ENCODE measurements at places on chromosomes 3 and 15.

- DNase-seq = no peak
Measured at GRCh38 chr3:122586098-122586497, 8.6 kb downstream of the PARP15 start.

GRCh38 chr15:70535071-70535954, 228.0 kb downstream of the UACA start:
- DNase-seq = no peak

GRCh38 chr3:184750349-184751083, 38.7 kb upstream of the MAGEF1 start:
- DNase-seq = no peak

- DNase-seq = no peak
Measured at GRCh38 chr3:188817935-188818269, 353.9 kb upstream of the TPRG1 start.

DNA sequence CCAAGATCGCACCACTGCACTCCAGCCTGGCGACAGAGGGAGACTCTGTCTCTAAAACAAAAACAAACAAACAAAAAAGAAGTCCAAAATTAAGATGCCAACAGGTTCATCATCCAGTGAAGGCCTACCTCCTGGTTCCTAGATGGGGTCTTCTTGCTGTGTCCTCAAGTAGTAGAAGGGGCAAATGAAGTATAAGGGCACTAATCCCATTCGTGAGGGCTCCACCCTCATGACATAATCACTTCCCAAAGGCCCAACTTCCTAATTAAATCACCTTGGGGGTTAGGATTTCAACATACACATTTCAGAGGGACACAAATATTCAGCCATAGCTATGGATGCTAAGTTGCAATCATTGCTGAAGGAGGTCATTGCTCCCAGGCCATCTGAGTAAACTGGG, 45.8 kb downstream of the PCNP start:
- DNase-seq = no peak

DNA sequence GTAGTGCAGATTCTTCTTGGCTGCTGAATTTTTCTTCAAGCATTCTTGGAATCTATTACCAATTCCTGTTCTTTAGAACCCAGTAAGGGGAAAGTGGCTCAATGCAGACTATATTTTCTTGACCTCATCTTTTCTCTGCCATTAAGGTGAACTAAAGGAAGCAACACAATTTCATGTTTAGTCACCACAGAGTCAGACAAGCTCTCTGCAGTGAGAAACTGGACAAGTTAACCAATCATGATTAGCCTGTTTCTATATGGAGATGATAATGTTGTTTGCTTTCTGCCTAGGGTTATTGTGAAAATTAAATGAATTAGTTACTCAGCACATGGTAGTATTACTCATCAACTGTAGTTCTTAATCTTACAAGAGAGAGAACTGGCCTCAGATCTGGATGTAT, 1075.1 kb downstream of the AGBL1 start:
- DNase-seq = no peak

DNA sequence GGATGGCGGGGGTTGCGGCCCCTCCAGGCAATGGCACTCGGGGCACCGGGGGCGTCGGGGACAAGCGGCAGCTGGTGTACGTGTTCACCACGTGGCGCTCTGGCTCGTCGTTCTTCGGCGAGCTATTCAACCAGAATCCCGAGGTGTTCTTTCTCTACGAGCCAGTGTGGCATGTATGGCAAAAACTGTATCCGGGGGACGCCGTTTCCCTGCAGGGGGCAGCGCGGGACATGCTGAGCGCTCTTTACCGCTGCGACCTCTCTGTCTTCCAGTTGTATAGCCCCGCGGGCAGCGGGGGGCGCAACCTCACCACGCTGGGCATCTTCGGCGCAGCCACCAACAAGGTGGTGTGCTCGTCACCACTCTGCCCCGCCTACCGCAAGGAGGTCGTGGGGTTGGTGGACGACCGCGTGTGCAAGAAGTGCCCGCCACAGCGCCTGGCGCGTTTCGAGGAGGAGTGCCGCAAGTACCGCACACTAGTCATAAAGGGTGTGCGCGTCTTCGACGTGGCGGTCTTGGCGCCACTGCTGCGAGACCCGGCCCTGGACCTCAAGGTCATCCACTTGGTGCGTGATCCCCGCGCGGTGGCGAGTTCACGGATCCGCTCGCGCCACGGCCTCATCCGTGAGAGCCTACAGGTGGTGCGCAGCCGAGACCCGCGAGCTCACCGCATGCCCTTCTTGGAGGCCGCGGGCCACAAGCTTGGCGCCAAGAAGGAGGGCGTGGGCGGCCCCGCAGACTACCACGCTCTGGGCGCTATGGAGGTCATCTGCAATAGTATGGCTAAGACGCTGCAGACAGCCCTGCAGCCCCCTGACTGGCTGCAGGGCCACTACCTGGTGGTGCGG, 1.9 kb downstream of the CHST2 start:
- DNase-seq = peak; percentile 9

- DNase-seq = no peak
Measured at GRCh38 chr3:143793971-143794370, 54.3 kb downstream of the SLC9A9 start.

GRCh38 chr15:98556321-98556720, 92.0 kb upstream of the IGF1R start:
- no peak for DNase-seq

DNA sequence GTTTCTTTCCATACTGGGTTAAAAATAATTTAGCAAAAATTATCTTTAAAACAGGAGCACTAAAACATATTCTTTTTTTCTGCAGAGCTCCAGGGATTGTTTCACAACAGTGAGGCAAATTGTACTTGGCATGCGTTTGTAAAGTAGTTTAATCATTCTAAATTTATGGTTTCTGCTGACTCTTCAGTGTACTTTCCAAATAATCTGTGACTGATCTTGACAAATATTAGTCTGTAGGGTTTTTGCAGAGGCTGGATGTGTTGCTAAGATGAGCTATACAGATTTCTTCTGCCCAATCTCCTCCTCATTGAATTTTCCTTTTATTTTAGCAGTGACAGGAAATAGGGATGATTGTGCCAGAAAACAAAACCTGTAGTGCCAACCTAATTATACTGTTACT, 328.0 kb upstream of the MANF start:
- no peak for DNase-seq

GRCh38 chr3:97530691-97531090, 233.9 kb upstream of the ARL6 start:
- no peak for DNase-seq

DNA sequence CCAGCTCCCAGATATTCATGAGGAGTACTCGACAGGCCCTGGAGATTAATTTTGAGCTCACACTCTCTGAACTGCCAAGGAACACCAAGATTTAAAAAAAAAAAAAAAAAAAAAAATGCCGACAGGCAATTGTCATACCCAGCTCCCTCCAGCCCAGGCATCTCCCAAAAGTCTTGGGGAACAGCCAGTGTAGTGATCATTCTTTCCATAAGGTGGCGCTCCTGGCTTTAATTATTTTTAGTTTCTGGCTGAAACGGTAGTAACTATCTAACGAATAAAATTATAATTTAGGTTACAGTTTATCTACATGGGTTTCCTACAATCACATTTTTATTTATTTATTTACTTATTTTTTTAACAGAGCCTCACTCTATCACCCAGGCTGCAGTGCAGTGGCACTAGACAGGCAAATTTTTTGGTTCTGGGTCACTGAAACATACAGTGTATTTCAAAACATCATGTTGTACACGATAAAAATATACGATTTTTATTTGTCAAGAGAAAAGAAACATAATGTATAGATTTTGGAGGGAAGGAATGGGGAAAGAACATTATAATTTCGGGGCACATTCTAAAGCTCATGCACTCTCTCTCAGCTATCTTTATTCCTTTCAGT, 157.3 kb downstream of the ADAMTS9 start:
- peak; percentile 39 for DNase-seq

- peak; percentile 58 for DNase-seq
Measured at GRCh38 chr3:57164657-57165573, at the start of gene IL17RD. IL17RD (minus strand) TSS chr3:57165353; CDS start chr3:57165286, 67 bp downstream.

- DNase-seq = no peak
Measured at GRCh38 chr15:100939791-100940190, 20.6 kb downstream of the LRRK1 start.

DNA sequence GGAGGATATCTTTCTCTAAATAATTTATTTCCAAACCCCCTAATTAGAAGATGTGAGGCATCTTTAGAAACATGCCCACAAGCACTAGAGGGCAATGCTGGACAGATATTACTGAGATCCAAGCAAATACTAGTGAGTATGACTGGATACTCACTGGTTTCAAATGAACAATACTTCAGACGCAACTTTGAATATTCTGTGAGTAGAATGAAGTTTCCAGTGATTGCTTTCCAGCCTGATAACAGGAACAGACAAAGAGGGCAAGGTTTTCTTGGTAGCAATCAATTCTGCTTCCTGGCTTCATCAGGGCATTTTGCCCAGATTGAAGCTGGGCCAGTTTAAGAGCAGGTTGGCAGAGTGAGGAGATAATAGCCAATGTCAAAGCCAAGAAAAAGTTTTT, 442.6 kb upstream of the PDZRN3 start:
- DNase-seq = no peak

DNA sequence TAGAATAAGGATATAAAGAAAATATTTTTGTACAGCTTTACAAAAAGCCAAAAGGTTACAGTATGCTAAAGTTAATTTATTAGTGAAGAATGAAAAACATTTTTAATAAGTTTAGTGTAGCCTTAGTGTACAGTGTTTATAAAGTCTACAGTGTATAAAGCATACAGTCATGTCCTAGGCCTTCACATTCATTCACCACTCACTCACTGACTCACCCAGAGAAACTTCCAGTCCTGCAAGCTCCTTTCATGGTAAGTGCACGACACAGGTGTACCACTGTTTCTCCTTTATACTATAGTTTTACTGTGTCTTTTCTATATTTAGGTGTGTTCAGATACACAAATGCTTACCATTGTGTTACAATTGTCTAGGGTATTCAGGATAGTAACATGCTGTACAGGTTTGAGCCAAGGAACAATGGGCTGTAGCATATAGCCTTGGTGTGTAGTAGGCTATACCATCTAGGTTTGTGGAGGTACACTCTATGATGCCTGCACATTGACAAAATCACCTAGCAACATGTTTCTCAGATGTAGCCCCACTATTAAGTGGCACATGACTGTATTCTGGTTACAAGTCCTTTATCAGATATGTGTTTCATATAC, 197.1 kb upstream of the KBTBD8 start:
- DNase-seq = peak; percentile 59

- DNase-seq = peak; percentile 52
Measured at GRCh38 chr15:62769604-62770003, 272.9 kb upstream of the TPM1 start.

DNA sequence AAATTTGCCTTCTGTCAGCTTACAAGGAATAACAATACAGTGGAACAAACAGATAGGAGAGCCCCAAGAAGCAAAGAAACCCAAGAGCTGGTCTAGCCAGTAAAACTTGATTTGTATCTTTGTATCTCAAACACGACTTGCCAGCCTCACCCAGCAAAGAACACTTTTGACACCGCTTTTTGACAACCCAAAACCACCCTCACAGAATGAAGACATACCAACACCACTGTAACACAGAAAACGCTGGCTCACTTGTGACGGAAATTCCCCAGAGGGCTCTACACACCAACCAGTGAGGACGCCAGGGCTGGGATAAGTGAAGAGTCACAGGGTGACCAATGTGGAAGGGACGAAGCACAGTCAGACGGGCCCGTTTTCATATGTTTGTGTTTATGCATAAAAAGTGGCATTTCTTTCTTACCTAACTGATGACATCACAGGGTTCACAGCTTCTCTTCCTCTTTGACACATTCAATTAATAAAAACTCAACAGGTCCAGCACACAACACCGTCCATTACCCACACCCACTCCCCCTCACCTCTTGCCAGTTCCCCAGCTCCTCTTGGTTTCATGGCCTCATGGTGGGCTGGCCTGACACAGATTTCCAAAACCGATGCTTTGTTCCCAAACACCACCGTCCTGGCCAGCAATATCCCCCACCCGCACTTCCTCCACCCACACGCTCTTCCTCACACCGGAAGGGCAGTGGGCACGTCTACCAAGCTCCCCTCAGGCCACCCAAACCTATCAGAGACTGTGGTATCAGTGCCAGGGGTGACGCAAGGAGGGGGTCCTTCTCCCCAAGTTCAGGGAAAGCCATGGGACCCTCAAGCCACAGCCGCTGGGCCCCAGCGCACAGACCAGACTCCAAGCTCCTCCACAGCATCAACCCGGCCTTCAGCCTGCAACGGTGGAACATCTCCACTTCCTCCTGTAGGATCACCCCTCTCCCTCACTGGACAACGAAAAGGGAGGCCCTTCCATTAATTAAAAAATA, 94.2 kb downstream of the ADAMTS17 start:
- DNase-seq = no peak

GRCh38 chr3:82509951-82510603, 748.6 kb upstream of the GBE1 start:
- no peak for DNase-seq

- no peak for DNase-seq
Measured at GRCh38 chr3:64816355-64816754, 128.6 kb upstream of the ADAMTS9 start.

GRCh38 chr3:195105841-195106417, 165.0 kb downstream of the XXYLT1 start:
- no peak for DNase-seq

GRCh38 chr15:32053719-32054118, 23.4 kb downstream of the CHRNA7 start:
- no peak for DNase-seq
